ENCODE measurements at places on chromosomes 3 and 15.

GRCh38 chr3:29239376-29239775, 41.5 kb upstream of the RBMS3 start:
- no peak for DNase-seq

- DNase-seq: no peak
Observed at GRCh38 chr3:44862226-44862637, 520 bp downstream of the TMEM42 start.

- DNase-seq: no peak
Observed at GRCh38 chr3:42705962-42706585, 3.5 kb upstream of the HHATL start.

DNA sequence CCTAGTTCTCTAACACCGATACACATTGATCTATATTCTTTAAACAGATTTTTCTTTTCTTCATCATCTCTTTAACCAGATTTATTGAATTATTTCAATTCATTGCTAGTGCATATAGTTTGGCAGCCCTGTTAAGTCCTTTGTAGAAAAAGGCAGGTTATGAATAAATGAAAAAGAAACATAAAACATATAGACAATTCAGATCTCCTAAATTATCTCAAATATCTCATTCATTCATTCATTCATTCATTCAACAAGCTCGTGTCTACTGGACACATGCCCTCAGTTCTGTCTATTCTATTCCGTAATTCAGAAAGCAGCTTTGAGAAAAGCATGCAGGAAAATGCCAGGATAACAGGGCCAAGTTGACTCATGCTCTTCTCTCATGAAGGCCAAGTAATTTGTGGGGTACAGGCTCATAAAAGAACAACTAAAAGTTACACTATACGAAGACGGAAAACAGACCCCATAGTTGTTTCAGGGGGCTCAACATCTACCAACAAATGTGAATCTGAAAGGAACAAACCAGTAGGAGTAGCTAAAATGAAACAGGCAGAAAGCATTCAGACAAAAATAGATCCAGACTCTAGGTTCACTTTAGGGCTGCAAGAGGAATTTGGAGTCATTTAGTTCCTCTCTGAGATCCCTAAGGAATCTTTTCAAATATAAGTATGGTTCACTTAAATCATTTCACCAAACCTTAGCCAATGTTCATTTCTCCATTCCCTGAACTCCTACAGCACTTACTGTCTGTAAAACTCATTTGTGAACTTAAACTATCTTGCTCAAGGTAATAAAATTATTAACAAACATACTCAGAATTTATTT, 7.5 kb downstream of the ZNF148 start:
- no peak for DNase-seq

DNA sequence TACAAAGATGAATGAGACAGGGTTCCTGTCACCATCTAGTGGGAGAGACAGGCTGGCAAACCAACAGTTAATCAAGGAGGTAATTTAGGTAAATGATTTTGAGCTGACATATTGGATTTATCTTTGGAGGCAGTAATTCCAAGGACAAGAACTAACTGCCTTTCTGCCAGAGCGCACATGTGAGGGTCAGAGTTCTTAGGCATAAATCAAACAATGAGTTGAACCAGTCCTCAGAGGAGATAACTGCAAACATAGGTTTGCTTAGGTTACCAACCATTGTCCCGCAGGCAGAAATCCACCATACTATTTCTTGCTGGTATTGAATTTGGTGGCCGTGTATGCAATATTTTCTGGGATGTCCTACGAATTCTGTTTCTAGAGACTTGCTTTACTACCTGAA, 14.2 kb upstream of the PPP1R2 start:
- no peak for DNase-seq

DNA sequence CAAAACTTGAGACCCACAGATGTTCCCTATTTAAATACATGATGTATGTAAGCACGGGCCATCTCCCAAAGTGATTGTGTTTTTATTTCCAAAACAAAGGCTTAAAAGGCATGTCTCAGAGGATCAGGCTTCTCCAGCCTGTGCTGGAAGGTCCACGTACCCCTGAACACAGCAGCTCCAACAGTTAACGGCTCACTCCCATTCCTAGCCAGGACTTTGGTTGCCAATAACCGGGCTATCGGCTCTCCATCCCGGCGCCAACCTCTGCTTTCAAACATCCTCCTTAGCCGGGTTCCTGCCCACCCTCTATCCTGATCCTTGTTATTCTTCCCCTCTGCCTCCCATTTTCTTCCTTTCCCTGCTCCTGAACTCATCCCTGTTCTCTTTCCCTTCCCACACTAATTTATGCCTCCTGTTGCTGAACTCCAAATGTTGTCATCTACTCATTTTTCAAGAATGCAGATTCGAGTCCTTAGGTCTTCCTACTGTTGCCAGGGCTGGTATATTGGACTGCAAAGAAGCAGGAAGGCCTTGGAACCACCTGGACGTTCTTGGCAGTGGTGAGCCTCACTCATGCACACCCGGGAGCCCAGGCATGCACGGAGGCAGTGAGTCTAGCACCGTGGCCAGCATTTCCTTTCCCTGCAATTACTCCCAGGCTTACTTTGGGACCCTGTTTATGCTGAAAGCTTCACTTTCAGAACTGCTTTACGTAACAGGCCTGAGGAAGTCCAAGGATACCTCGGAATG, 128.4 kb upstream of the RAD18 start:
- DNase-seq: no peak

GRCh38 chr3:73094129-73094528, 32.7 kb downstream of the EBLN2 start:
- DNase-seq: no peak

DNA sequence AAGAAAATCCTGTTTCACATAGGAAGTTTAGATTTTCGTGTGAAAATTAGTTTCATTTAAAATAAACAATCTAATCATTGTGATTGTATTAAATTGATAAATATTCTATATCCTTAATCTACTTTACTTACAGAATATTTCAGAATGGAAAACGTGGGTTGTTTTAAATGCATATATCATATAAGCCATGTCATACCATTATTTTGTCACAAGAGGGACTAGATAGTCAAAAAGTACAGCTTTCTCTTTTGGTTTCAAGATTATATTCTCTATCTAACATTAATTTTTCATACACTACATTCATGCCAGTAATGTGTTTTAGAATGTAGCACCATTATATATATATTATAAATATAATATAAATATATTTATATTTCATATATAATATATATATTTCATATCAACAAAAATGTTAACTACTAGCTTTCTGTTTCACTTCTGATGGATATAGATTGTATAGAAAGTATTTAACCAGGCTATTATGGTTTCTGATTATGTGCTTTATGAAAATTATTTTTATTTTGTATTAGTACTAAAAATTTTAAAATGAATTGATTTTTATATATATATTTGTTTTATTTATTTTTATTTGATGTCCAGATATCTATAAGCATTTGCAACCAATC, 45.3 kb downstream of the OSTN start:
- no peak for DNase-seq

GRCh38 chr3:133717424-133717823, 28.8 kb upstream of the TF start:
- no peak for DNase-seq
